ENCODE measurements at places on chromosomes 1 and 21.

- no peak for DNase-seq
Measured at GRCh38 chr1:199629624-199630023, 397.9 kb upstream of the NR5A2 start.

DNA sequence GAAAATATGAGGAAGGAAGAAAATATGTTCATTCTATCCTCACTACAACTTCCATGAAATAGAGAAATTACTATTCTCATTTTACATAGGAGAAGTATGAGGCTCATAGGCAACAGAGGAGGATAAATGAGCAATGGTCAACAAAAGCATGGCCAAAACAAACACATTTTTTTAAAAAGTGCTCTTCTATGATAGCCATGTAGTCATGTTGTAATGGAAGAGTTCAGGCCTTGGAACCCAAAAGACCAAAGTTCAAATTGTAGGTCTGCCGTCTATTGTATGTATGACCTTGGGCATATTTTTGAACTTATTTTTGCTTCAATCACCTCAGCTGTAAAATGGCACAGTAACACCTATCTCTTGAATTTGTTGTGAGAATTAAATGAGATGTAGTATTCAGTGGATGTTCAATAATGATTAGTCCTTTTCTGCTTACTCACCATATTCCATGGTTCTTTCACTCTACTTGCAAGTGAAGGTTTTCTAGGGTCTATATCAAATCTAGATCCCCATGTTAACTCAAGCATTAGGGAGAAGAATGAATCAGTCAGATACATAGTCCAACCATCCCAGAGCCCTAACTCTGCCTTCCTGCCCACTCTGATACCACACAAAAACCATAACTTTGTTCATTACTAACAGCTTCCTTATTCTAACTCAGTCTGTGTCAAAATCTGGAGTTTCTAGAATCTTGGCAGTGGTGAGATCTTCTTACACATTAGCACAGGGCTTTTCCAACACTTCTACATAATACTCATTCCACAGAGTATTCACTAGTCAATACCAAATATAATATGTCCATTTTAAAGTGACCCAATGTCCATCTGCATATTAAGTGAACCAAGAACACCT, 353.2 kb downstream of the PLPP3 start:
- DNase-seq: no peak

DNA sequence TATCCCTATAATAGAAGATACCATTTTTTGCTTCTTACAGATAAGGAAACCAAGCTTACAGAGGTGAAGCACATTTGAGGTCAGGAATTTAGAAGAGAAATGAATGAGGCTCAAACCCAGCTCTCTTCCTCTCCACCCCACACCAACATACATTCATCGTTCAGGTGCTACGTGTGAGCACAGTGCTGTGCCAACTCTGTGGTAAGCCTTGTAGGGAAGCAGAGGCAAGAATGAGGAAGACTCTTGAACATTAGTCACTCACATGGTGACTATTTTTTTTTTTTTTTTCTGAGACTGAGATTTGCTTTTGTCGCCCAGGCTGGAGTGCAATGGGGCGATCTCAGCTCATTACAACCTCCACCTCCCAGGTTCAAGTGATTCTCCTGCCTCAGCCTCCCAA, 314.0 kb downstream of the NTNG1 start:
- DNase-seq: no peak

DNA sequence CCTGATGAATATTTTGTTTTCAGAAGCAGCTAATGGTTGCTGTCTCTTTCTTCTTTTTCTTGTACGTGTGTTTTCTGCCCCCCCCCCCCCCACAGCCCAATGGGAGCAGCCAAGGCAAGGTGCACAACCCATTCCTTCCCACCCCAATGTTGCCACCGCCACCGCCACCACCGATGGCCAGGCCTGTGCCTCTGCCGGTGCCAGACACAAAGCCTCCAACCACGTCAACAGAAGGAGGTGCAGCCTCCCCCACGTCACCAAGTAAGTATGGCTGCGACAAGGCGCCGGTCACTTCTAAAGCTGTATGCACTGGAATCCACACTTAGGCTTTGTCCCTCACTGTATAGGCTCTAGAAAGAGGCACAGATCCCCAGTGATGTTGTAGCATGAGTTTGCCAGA, 318.5 kb downstream of the TM2D1 start:
- no peak for DNase-seq

DNA sequence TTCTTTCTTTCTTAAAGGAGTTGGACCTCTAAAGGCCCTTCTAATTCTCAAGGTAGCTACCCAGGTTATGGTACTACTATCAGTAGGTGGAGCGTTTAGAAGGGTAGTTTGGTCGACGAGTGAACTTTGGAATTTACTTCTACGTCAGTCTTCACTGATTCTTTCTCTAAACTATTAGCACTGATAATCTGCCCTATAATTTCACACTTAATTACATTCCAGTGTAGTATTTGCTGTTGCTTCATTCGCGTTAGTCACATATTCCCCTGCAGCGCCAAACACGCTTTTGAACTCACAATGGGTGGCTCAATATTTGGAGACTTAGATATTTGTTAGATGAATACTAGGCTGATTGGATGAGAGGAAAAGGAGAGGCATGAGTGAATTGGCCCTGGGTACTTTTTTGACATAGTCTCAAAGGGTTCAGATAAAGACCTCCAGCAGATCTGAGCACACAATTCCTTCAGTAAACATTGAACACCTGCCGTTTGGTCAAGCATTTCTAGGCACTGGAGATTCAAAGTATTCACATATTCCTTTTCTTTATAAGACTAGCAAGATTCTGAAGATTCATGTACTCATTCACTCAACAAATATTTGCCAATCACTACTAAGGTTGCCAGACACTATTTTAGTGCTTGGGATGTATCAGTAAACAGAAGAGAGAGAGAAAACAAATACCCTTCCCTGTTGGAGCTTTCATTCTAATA, 929 bp upstream of the FOXJ3 start:
- DNase-seq: no peak

DNA sequence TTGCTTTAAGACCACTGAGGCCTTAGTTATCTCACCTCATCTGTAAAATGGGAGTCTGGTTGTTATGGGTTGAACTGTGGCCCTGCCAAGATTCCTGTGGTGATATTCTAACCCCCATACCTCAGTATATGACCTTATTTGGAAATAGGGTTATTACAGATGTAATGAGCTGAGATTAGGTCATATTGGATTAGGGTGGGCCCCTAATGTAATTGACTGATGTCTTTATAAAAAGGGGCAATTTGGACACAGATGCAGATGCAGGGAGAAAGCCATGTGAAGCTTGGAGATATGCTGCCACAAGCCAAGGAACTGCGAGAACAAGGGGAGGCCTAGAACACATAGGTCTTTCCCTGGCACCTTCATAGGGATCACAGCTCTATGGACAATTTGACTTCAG, 3.9 kb downstream of the C1orf87 start:
- DNase-seq: no peak

GRCh38 chr1:88101041-88101440, 583.0 kb upstream of the PKN2 start:
- no peak for DNase-seq

DNA sequence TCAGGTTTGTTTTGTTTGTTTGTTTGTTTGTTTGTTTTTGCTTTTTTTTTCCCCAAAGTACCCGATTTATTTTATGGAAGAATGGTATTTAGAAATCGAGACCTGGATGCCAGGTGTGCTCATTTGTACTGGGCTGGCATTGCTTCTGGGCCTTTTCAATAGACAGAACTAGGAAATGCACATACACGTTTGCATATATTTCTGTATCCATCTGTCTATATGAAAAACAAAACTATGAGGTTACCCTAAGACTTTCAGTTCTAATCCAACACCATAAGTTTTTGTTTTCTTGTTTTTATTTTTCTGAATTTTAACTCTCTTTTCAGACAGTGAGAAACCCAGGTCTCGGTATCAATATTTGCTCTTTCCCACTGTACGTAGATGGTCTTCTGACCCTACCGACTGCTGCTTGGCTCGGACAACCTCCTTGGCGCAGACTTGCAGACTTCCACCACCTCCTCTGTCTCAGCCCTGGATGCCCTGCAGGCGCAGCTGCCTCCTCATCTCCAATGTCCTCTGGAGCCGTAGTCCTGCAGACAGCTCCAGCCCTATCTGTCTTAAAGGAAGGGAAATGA, 171.7 kb downstream of the NEK7 start:
- peak; percentile 68 for DNase-seq

- peak; percentile 36 for DNase-seq
Measured at GRCh38 chr21:34882719-34883131, 166.4 kb downstream of the RUNX1 start.

- DNase-seq: no peak
Measured at GRCh38 chr1:30412241-30413110, 310.9 kb downstream of the MATN1 start.

DNA sequence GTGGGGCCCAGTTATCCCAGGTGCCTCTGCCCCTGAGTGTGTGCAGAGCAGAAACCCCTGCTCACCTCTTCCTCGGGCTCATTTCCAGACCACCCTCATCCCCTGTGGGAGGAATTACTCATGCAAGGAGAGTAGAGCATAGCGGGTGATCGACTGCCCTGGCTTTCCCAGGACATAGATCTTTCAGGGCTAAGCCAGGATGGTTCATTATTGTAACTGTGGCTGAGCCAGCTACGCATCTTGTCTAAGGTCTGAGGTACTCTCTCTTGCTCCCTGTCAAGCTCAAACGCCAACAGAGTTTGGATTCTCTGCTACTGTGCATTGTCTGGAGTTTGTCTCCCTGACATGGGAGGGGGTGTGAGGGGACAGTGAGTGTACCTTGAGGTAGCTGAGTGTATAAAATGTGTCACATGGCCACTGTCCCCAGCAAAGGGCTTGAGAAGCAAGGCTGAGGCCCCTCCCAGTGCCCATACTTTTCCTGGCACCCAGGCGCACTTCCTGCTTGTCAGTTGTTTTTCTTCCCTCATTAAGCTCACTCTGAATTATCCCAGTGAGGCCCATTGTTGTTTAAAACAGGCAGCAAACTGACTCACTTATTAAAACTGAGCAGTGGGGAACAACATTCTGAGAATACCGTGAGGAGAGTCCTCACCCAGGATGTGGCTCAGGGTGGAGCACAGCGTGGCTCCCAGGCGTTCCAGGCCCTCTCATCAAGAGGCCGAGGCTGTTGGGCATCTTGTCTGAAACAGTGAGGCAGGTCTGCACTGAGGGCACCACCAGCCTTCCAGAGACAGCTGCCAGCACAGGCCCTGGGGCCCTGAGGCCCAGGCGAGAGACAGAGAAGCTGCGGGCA, 92.9 kb downstream of the LAMC2 start:
- DNase-seq: no peak

DNA sequence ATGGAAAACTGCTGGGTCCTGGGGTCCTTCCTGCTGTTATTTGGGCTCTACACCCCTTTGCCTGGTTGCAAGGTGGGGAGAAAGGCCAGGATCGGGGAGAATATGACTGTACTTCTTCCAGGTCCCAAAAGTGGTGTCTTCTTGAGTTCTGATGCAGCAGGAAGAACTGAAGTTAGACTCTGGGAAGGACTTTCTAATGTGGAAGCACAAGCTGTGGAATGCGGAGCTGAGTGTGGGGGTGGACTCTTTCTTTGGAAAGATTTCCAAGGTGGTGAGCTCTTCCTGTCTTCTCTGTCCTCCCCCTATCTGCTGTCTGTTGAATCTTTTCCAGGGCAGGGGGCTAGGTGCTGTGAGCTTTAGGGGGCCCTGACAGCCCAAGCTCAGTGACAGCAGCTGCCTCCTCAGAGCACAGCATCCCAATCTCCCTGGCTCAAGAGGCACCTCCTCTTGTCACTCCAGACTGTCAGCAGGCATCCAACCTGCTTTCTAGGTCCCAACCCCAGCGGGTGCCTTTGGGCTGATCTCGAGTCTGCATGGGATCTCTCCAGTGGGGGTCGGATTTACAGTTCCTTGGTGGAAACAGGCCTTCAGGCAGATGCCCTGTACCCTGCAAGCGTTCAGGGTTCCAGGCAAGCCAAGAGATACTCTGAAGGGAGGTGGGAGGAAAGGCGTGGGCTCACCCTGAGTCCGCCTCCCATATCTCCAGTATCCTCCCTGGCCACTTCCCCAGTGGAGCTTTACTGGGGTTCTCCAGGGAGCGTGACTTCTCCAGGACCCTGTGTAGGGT, 23.2 kb downstream of the ADORA1 start:
- DNase-seq: no peak

GRCh38 chr1:116768416-116769103, 14.3 kb downstream of the CD2 start:
- DNase-seq: no peak

GRCh38 chr1:209268479-209268878, 315.0 kb upstream of the CAMK1G start:
- DNase-seq: no peak

DNA sequence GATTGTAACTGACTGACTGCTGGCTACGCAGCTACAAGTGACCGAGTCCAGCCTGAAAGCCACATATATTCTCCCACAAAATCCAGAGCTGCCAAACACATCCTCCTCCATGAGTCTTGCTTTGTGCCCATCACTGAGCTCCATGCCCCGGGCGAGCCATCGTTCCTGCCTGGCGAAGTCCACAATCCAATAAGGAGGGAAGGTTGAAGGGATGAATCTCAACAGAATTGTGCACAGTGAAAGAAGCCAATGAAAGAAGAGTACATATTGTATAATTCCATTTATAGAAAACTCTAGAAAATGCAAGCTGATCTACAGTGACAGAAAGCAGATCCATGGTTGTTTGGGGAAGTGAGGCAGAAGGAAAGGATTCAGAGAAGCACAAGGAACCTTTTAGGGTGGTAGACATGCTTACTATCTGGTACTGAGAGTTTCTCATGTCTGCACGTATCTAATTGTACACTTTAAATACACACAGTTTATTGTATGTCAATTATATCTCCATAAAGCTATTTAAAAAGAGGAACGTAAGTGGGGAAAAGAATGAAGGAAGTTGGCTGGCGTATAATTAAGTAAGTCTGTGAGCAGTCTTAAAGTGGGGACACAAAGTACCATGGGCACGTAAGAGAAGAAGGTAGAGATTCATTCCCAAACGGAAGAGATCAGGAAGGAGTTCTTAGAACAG, 115.9 kb upstream of the JUN start:
- peak; percentile 75 for DNase-seq

DNA sequence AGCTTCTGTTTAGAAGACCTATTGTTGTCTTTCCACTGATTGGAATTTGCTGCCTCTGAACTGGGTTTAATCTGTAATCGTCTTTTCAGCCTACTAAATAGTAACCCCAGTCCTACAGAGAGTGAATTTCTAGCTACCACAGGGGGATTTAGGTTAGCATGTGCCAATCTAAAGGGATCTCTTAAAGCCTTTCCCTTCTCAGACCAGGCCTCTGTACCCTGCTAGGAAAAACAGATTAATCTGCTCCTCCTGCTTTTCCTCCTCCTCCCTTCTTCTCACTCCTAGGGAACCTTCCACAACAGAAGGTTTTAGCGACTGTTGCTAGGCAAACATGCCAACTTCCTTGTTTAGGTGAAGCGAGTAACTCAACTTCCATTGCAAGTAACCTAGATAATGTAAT, 1.3 kb upstream of the RC3H1 start:
- peak; percentile 78 for DNase-seq

GRCh38 chr1:61055110-61055614, 27.2 kb upstream of the NFIA start:
- DNase-seq: no peak
